SW480 (cell line): ENCODE measurements at places on chromosomes 3 and 15.

- DNase-seq = no peak
Measured at GRCh38 chr3:25585361-25586166, 79.1 kb downstream of the TOP2B start.

- no peak for DNase-seq
Measured at GRCh38 chr3:182246870-182247269, 535.1 kb downstream of the SOX2 start.

DNA sequence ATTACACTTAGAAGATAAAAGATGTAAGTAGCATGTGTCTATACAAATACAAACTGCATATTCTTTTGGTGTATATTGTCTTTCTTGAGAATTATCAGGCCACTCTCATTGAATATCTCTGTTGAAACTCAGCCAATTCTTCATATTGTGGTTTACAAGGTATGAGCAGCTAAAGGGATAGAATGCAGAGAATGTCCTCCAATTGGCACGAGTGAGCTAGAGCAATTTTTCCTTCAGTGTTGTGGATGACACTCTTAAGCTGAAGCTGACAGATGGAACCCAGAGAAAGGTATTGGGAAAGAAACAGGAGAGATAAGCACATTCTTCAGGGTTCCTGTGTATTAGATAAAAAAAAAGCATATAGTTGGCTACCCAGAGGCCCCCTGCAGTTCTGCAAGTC, 453.1 kb downstream of the EPHA3 start:
- DNase-seq = no peak

- no peak for DNase-seq
Measured at GRCh38 chr3:56633181-56633580, 49.9 kb downstream of the TASOR start.

- DNase-seq = no peak
Measured at GRCh38 chr3:135895734-135896121, 69.8 kb upstream of the PPP2R3A start.

DNA sequence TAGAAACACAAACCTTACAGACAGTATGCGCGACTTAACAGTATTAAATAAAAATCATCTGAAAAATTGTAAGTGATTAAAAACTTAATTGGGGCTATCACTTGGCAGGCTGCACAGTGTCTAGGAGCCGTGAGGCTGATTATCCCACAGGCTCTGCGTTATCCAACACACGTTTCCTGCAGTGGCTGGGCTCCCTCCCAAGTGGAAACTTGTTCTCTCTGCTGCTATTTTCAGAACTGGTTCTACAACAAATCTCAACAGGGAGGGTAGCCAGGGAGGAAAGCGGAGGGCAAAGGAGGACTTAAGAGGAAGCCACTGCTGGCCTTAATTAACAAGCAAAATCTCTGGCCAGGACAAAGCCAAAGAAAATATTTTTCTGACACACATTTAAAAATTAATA, 555.2 kb downstream of the MAGI1 start:
- no peak for DNase-seq

- peak; percentile 80 for DNase-seq
Measured at GRCh38 chr15:40906991-40907802, 12.9 kb downstream of the VPS18 start.

DNA sequence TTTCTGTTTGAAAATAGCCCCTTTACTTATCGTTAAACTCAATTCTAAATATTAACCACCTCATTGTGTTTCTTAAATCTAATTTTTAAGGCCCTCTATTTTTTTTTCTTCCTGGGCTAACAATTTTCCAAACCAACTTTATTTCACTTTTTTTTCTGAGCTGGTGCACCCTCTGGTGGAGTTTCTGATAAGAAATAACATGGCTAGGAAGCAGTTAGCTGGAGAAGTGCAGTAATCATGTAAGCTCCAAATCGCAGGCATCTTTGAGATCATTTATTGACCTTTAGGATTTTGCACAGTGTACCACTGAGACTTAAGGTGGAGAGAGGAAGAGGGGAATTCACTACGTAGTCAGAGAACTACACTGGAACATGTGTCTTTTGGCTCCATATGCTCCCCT, 6.4 kb downstream of the TMEM207 start:
- DNase-seq = no peak
